ENCODE measurements at places on chromosomes 6 and 20.

GRCh38 chr6:110550353-110550752, 73.9 kb upstream of the SLC22A16 start:
- DNase-seq: no peak

DNA sequence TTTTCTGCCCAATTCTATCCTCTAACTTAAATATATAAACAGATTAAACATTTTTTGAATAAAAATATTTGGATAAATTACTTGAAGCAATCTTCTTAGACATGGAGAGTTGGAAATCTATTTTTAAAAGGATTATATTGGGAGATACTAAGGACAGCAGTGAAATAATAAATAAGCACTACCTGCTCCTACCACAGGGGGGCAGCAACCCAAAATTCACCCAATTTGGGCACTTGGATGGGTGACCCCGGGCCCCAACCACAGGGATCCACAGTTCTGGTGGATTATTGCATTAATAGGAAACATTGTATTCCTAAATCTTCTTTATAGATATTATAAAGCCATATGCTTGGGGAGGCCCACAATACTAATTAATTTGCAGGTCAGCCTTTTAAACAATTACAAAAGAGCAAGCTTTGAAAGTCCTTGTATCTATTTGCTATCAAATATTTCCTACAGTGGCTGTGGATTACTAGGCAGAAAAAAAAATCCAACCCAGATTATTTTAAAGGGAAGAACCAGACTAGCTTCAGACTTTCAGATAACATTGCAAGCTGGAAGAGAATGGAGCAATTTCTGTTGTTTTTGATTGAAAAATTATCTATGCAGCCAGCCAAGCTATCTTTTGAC, 66.4 kb upstream of the PDE10A start:
- peak; percentile 63 for DNase-seq

GRCh38 chr6:39292637-39293036, 21.6 kb downstream of the KCNK17 start:
- DNase-seq: no peak

DNA sequence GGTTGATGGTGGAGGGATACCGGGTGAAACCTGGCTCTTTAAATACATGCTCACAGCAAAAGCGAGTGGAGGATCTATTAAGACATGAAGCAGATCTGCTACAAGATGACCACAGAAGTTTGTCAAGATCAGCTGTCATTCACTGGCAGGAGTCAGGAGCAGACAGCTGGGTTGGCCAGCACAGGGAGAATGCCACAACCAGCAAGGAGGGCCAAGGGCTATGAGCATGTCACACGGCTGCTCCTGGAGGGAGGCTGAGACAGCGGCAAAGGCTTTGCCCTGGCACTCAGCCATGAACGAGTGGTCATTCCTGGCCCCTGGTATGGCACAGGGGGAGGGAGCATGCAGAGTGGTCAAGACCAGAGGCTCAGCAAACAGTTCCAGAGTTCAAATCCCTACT, 77.6 kb downstream of the POPDC3 start:
- DNase-seq: no peak

- DNase-seq: no peak
Observed at GRCh38 chr6:160883560-160883959, 108.0 kb upstream of the MAP3K4 start.

- no peak for DNase-seq
Observed at GRCh38 chr6:166728884-166729530, 102.0 kb upstream of the RPS6KA2 start.

DNA sequence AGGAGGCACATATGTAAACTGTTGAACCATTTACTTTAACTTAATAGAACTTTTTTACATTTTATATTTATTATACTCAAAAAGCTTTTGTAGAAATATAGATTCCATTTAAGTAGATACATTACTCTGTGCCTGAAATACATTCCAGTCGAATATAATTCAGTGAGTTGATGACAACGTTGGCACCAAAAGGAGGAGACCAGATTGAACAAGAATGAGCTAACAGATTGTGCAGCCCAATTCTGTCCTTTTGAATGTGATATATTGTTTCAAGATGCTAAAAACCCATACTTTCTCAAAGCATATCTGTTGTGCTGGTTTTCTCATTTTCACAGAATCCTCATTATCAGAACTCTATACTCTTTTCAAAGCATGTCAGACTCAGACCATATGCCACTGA, 147.4 kb upstream of the SIM1 start:
- peak; percentile 16 for DNase-seq

- no peak for DNase-seq
Observed at GRCh38 chr20:2390951-2391675, 10.4 kb downstream of the TGM6 start.

DNA sequence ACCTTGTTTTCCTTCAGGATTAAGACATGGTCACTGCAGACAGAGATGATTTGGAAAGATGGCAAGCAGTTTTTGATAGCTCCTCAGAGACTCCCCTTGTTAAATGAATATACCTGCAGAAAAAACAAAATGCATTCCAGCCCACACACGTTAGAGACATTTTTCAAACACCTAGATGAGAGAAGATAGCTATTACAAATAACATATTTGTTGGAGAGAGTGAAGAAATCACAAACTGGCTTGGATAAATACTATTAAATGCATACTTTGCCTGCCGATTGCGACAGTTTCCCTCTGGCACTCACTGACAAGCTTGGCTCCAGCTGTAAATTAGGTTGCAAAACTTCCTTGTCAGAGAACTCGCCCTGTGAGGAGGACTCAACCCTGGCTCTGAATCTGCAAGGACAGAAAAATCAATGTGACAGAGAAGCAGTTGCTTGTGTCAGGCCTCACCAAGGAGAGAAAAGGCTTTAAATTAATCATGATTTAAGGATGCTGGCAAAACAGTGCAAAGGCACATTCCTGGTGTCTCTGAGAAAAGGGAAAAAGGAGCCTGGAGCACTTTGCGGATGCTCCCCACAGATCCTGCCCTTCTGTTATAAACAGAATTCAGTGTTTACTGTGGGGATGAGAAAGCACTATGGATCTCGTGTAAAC, 423.7 kb upstream of the MARCKS start:
- DNase-seq: peak; percentile 69

GRCh38 chr6:34226066-34226465, 10.6 kb upstream of the HMGA1 start:
- no peak for DNase-seq

DNA sequence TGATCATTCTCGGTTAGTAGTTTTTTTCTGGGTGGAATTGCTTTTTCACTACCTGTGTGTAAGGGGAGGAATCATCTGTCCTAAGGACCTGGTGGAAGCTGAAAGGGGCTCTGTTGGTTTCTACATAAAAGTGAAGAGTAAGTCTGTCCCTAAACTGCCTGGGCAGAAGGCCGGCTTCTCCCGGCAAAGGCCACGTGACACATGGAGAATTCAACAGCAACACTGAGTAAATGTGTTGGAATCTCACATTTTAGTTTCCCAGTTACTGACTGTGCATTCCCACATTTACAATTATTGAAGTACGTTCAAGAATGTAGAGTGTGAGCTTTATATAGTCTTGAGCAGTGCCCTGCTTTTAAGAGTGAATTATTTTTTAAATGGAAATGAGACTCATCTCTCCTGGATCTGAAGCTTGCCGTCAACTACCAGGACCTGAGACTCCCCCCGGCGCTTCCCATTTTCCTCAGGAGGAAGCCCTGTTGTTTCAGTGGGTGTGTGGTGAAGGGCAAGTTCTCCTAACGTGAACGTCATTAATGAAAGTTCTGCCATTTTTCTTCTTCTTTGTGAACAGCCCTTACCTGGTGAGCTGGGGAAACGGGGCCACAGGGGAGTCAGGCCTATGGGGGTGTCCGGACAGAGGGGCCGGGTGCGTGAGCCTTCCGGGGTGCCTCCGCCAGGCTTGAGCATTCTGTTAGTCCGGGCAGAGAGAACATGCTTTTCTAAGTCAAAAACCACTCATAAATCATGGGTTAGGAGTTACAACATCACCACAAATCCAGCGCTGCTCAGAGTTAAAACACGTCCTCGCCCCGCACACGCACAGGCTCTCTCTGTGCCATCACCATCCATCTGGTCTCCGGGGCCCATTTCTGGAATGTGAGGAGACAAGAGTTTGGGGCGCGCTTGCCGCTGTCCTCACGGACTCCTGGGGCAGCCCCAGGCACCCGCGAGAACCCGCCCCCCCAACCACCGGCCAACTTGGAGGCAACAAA, 56.6 kb upstream of the SMOC2 start:
- no peak for DNase-seq

- no peak for DNase-seq
Observed at GRCh38 chr20:19764207-19764606, 6.1 kb downstream of the RIN2 start.

- no peak for DNase-seq
Observed at GRCh38 chr6:149410557-149410956, 10.5 kb downstream of the SUMO4 start.

DNA sequence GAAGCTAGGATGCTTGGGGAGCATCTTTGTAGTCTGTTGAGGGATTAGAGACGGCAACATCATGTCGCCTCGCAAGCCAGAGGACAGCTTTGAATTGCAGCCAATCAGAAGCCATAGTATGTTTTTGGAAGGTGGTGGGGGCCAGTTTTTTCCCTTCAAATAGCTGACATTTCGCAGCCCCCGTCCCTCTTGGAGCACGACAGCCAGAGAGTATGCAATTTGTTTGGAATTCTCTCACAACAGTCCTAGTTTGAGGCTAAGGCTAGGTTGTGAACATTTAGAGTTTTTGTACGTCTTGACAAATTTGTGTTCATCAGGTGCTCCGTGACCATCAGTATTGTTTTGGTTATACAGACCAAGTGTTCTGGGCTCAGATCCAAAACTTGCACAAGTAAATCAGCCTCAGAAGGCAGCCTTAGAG, 83.3 kb downstream of the PLCB1 start:
- no peak for DNase-seq

GRCh38 chr20:53557130-53557529, 36.5 kb downstream of the ZNF217 start:
- DNase-seq: no peak
